Dermis blood vessel endothelial cell (primary cell): ENCODE measurements at places on chromosomes 5 and 9.

DNA sequence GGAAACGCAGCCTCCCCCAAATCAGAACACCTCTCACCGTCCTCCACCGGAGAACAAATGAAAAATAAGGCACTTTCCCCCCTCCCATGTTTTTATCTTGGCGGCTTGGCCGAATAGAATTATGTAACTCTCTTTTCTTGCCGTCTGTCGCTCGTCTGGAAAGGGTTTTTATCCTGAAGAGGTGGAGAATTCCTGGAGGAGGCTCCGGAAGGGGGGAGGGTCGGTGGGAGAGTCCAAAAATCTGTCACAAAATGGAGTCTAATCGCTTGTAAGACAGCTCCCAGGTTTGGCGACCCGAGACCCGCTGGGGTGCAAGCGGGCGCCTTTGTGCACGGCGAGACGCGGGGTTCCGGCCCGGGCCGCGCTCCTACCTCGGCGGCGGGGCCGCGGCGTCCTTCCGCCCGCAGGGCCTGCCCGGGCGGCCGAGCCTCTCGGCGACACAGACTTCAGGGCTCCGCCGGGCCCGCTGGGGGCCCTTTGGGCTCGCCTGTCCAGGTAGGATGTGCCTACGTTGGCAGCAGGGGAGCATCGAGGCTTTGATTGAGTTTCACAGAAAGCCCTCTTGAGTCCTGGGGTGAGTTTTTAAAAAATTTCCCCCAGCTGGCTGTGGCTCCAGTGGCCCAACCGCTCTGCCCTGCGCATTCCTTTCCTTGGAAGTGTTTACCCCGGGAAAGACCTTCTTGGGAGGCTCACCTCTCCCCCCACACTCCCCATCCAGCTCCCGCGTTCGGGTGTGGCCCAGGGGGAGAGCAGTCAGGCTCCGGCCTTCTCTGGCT is 5.0 kb downstream of the LMX1B start:
- DNase-seq, result no peak

- no peak for DNase-seq
These were observed 113.8 kb upstream of the ZNF608 start for GRCh38 chr5:124860291-124860655.

DNA sequence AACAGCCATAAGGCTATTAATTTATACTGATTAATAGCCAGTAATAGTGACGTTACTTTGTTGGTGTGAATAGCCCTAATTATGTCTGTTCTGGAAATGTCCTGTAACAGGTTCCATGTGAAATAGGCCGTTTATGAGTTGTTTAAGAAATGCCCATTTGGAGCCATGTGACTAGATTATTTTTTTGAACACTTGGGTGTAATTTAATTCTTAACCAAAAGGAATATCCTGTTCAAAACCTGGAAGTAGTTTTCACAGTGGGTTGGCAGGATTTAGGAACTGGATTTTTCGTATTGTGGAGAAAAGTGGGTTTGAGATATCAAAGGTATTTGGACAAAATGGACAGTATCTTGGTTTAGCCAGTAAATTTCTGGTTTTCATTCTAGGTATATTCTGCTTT is 1.3 kb downstream of the TENT2 start:
- DNase-seq, result peak; percentile 15

GRCh38 chr9:133958756-133959155 is 33.4 kb downstream of the VAV2 start:
- no peak for DNase-seq

DNA sequence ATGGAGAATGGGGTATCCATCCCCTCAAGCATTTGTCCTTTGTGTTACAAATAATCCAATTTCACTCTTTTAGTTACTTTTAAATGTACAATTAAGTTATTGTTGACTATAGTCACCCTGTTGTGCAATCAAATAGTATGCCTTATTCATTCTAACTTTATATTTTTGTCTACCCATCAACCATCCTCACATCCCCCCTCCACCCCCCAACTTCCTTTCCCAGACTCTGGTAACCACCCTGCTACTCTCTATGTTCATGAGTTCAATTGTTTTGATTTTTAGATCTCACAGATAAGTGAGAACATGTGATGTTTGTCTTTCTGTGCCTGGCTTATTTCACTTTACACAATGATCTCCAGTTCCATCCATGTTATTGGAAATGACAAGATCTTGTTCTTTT is 15.4 kb upstream of the RANBP17 start:
- DNase-seq, result no peak

DNA sequence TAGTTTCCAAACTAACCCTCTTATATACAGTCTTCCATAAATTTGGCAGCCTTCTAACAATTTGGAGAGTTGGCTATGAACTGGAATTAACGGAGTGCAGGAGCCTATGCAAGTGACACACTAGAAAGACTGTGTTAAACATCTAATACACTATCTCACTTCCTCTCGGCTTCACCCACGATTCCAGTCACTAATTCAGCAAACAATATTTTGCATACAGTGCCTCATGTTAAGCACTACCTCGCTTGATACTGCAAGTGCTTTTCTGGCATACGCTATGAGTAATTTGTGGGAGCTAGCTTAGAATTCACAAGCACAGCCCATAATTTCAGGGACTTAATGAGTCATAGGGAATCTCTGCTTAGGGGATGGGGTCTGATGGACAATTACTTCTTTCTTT is 102.5 kb downstream of the ST8SIA4 start:
- DNase-seq, result no peak

DNA sequence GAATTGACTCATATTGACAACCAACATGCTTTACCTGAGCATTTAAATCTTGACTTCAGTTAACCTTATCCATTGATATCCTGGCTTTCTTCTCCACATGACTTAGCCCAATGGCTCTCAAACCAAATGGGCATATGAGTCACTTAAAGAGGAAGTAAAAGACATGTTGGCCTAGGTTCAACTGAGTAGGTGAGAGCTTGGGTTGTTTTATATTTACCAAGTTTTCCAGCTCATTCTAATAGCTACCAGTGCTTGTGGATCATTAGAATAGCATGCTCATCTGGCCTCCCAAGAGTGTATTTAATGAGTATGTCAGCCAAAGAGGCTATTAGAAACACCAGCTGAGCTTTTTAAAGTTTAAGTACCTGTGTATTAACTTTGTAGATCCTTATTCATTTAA is 1049.0 kb downstream of the PTPRD start:
- no peak for DNase-seq

DNA sequence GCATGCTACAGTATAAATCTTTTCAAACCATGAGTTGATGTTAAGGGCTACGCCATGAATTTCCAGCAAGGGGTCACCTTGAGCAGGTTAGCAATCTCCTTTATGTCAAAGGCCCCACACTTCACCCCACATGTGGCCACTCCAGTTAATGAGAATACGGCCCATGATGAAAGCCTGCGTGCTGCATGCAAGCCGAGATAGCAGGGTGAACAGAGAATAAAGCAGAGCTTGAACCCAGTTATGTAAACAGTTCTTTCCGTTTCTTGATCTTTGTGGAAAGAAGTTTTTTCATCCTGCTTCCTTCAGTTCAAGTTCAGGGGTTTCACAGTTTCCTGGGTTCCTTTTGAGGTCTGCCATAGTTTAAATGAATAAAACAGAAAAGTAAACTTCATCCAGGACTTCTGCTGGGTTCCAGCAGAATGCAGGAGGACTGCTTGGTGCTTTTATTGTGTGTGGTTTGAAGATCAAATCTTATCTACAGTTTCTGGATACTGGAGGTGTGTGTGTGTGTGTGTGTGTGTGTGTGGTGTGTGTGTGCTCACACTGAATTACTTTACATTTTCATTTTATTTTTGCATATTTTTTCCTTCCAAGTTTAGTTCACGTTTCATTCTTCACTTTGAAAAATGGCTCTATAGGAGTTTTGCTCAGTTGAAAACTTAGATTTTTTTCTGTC is 87.1 kb downstream of the HMHB1 start:
- DNase-seq, result no peak

- no peak for DNase-seq
These were observed 82.6 kb upstream of the GAS1 start for GRCh38 chr9:87029905-87030304.

GRCh38 chr9:125388978-125389377 is 127.4 kb downstream of the GAPVD1 start:
- DNase-seq, result no peak

DNA sequence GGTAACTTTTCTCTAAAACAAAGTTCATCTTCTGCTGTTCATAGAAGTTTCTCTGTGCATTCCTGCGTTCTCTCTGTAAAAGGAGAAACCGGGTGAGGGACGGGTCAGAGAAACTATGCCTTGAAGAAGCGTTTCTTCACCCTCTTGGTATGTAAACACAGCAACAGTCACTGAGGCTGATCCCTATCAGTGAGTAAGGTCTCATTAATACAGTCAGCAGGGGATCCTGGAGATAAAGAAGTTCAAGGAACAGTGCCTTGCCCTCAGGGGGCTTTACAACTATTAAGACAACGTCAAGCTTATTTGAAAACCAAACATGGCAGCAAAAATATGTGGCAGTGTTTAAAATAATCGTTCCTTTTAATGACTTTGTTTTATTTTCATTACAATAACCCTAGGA is 202.9 kb upstream of the IL12B start:
- no peak for DNase-seq

- no peak for DNase-seq
These were observed 103.7 kb downstream of the FEM1C start for GRCh38 chr5:115440782-115441451.

- no peak for DNase-seq
These were observed 20.6 kb upstream of the TPD52L3 start for GRCh38 chr9:6307551-6308096.

- DNase-seq, result no peak
These were observed 44.1 kb upstream of the KCNN2 start for GRCh38 chr5:114317751-114318150.

DNA sequence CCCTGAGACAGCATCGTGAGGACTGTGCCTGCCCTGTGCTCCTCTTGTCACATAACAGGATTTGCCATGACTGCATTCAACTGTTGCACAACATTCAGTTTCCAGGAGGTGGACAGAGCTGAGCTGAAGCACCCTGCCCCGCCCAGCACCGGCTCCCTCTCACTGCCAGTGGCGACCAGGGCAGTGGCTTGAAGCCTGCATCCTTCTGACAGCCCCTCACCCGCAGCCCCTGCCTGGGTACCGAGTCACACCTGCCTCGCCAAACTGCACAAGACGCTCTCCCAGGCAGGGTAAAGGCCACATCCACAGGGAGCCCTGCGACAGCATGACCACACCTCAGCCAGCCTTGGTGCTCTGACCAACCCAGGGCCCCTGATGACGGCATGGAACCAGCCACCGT is 59.9 kb upstream of the ZNF354A start:
- no peak for DNase-seq

GRCh38 chr9:111386386-111386785 is 56.4 kb upstream of the OR2K2 start:
- DNase-seq, result no peak

GRCh38 chr9:77726289-77726688 is 78.2 kb upstream of the GNA14 start:
- no peak for DNase-seq

DNA sequence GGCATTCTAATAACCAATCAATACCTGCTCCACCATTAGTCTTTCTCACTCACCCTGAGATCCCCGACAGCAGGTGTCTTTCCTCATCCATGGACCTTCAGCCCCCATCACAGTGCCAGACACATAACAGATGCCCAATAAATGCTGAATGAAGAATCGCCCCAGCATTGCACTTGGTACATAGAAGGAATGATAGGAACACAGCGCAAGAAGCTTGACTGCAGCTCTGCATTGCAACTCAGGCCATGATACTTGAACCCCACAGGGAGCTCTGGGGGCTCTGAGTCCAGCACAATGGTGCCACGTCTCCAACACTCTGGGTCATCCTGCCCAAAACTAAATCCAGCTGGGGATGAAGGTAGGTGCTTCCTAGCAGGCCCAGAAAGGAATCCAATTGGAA is 355.0 kb upstream of the SLC30A5 start:
- no peak for DNase-seq

GRCh38 chr5:15446552-15446951 is 53.4 kb upstream of the FBXL7 start:
- no peak for DNase-seq

DNA sequence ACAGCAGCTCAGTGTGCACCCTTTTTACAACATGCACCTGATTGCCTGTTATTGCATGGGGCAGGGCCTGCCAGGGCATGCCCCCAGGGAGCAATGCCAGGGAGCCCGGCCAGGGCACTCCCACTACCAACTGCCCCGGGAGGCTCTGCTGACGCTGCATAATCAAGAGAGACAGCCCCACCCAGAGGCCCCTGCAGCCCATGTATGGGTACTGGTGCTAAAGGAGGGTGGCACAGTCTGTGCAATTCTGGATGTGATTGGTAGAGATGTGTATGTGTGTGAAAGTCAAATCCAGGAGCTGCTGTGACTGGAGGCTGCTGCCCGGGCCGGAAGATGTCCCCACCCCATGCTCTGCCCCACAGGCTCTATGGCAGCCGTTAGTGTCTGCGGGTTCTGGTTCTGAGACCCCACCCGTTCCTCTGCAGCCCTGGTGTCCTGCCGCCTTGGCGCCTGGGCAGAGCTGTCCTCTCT is 3.9 kb upstream of the NEURL1B start:
- no peak for DNase-seq

GRCh38 chr5:20683241-20683940 is 695.4 kb upstream of the CDH18 start:
- DNase-seq, result no peak

GRCh38 chr5:72123764-72124376 is 16.6 kb downstream of the MAP1B start:
- no peak for DNase-seq

DNA sequence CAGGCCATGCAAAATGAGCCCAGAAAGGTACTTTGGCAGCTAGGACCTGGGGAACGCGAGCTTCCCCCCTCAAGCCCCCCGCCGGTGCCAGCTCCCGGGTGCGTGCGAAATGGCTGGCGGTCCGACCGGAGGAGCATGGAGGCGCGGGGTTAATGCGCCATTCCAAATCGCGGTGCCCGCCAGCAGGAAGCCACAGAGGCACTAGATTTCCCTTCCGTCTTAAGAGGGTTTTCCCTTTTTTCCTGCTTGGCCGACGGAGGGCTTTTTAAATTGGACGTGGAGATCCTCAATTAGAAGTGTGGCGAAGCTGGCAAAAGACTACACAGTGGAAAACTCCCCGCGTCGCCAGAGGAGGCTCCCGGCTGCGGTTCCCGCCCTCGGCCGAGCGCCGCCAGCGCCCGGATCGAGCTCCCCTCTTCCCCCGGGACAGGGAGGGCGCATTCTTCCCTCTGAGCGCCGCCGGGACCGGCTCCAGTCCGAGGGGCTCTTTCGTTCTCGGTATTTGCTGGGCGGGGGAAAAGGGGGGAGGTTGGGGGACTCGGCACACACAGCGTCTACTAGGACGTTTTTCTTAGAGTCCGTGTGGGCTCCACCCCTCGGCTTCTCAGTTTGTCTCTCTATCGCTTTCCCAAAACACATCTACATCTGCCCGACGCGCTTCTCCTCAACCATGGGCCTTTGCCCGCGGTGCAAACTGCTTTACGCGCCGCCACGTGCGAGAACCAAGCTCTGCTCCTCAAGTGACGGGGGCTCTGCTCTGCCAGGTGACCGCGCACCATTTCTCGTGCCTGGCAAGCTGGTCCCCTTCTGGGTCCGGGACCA is 3.0 kb downstream of the GDNF start:
- DNase-seq, result peak; percentile 24

- no peak for DNase-seq
These were observed 10.1 kb downstream of the FLT4 start for GRCh38 chr5:180639287-180639686.

- DNase-seq, result no peak
These were observed 234.7 kb downstream of the SYK start for GRCh38 chr9:91036356-91036755.

GRCh38 chr9:14903040-14903439 is 7.2 kb downstream of the FREM1 start:
- no peak for DNase-seq

- DNase-seq, result no peak
These were observed 32.9 kb upstream of the CEP72 start for GRCh38 chr5:579211-579610.
